ENCODE measurements at places on chromosomes 5 and 9. TPM values are rescaled to one million over a fixed set of nuclear protein-coding genes. Genes with fewer than 3 reads are reported as not detected.

Gene ARRDC3
- total RNA-seq: 46.6 TPM

DNA sequence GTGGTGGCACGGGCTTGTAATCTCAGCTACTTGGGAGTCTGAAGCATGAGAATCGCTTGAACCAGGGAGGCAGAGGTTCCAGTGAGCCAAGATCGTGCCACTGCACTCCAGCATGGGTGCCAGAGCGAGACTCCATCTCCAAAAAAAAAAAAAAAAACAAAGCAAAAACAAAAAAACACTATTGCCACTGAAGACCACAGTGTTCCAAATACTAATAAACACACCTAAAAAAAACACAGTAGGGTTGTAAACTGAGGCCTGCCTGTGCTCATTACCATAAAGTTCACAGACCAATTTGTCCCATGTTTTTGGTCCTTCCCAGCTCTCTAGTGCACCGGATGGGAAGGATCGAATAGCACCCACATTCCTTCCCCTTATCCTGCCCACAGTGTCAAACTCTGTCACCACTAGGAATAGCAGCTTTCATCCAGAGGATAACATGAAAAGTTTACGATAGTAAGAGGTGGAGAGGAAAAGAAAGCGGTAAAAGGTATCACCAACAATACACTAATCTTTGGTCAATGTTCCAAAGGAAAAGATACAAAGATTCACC, 49.2 kb downstream of the MYO10 start:
- DNase-seq: no peak

DNA sequence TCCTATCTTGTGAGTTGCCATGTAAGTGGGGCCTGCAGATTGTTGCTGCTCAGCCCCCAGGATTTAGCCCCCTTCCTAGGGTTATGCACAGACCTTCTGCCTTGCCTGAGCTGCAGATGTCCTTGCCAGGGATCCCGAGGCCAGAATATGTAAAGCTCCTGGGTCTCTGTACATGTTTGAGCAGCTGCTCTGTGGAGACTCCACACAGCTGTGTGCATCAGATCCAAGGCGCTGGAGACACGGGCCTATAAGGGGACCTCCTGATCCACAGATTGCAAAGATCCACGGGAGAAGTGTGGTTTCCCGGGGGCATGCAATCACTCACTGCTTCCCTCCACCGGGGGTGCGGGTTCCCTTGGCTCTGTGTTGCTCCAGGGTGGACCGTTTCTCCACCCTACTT, 28.9 kb downstream of the TAF11L14 start:
- no peak for DNase-seq

Gene CCL27
- not detected for total RNA-seq

DNA sequence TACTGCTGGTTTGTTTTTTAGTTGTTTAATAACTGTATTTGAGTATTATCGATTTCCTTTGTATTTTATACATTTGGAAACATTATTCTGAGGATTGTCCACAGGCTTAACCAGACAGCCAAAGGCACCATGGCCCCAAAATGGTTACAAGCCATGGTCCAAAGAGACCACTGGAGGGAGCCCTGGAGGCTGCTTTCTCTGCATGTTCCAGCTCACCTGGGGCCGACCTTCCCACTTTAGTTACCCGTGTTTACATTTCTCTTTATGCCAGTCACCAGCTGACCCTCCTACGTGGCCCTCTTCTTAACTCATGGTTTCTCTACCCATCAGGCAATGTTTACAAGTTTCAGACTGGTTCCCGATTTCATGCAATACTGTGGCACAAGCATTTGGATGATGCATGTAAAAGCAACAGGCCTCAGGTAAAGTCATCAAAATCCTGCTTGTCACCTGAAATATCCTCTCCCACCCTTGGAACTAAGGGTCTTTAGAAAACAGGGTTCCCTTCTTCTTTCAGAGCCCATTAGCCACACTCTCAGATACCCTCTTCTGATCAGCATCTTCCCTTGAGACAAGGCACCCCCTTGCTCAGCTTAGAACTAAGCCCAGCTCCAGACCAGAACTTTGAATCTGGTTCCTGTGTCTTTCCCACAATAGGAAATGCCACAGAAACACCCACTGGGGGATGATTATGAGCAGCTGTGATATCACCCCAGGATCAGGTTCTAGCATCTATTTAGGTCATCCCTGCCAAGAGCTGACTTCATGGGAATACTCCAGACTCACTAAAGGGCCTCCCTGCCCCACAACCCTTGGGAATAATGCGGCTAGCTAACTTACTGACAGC, 49.9 kb upstream of the GARNL3 start:
- DNase-seq: no peak

DNA sequence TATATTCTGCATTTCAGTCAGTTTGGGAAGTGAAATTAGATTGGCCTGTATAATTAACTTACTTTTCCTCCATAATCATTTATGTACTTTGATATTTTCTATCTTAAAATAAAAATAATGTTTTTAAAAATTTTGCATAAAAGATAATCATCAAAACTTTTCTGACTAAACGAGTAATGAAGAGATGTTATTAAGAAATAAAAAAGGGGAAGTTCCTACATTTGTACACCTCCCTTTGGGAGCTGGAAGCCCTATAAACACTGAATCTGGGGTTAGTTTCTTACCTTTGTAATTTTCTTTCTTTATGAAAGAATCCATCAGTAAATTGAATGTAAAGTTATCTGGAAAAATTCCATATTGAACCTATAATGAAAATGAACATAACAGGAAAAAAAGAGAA, 86.2 kb downstream of the MRPS27 start:
- DNase-seq: no peak

DNA sequence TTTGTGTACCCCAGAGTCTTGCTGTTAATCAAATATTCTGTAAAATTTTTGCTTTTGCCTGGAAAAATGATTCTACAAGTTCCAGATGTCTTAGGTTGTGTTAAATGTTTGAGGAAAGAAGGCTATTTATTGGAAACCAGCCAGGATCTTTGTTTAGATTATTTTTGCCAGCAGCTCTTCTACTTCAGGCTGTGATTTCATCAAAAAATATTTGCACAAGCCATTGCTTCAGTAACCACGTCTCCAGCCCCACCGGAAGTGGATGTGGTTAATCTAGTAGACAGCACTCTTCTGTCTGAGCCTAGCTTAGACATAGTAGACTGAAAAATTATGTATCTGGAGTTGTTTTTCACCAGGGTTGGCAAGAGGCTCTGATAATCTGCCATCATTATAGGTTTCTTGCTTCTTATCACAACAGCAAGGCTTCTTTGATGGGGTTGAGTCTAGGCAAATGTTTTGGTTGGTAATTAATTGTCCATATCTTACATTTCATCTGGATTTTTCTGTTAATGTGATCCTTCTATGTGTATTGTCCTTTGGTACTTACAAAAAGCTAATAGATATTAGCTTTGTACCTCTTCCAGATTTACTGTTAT, 17.1 kb downstream of the KCTD16 start:
- no peak for DNase-seq

- DNase-seq: no peak
These were observed 26.1 kb upstream of the CAST start for GRCh38 chr5:96636046-96636445.

Gene RNF180
- total RNA-seq: 51.1 TPM

GRCh38 chr5:126437721-126438120, 14.5 kb downstream of the GRAMD2B start:
- DNase-seq: no peak

Gene EPB41L4B
- total RNA-seq: 0.27 TPM

DNA sequence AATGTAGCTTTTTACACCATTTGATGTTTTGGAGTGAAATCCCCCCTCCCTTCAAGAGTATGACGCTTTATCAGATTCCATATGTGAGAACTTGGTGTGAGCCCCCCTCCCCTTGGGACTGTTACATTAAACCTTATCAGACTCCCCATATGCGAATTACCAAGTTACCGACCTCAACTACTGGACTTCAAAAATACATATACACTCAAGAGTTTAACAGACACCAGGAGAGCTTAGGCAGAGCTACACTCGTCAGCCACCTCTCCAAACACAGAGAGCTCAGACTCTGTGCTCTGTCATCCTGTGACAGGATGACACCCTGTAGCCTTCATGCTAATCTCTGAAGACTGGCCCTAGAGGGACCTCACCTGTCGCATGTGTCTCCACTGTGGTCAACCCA, 50.2 kb downstream of the FAM114A2 start:
- DNase-seq: no peak

- DNase-seq: no peak
These were observed 32.2 kb downstream of the ANKS6 start for GRCh38 chr9:98763986-98764745.

- no peak for DNase-seq
These were observed 70.1 kb downstream of the COMMD10 start for GRCh38 chr5:116154931-116155330.

DNA sequence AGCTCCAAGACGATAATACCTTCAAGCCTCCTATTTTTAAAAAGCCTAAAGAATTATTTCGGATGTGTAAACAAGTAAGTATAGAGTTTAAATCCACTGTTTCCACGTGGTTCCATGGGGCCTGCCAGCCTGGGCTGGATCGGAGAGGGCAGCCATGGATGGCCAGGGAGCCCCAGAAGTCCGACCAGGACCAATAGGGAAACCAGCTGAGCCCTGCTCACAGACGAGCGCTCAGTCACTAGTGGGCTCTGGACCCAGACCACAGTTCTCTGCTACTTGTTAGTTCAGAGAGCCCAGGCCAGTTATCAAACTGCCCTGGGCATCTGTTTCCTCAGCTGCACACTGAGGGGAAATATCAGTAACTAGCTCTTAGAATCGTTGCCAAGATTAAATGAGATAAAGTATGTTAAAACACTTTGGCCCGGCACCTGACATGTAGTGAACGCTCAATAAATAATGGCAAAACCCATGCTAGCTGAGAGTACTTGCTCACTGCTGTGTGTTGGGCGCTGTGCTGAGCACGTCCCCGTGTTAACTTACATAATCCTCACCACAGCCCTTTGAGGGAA, 124.8 kb downstream of the RGS3 start:
- DNase-seq: no peak

GRCh38 chr5:132422720-132423437, 53.4 kb downstream of the SLC22A5 start:
- no peak for DNase-seq

- DNase-seq: no peak
These were observed 27.8 kb upstream of the EGFL7 start for GRCh38 chr9:136634904-136635303.

- DNase-seq: no peak
These were observed 328.9 kb downstream of the PJA2 start for GRCh38 chr5:109080896-109081295.

GRCh38 chr9:87158765-87159164, 211.5 kb upstream of the GAS1 start:
- DNase-seq: no peak

GRCh38 chr9:68904454-68904853, 109.5 kb downstream of the PRKACG start:
- no peak for DNase-seq

Gene NRG2
- total RNA-seq: 6.9 TPM

Gene PCDHGA9
- 18.6 TPM for total RNA-seq

GRCh38 chr5:35850967-35851680, 5.6 kb upstream of the IL7R start:
- no peak for DNase-seq

Gene LCN15
- total RNA-seq: not detected
